ENCODE measurements at places on chromosomes 6 and 20. TPM values are rescaled to one million over a fixed set of nuclear protein-coding genes. Genes with fewer than 3 reads are reported as not detected.

DNA sequence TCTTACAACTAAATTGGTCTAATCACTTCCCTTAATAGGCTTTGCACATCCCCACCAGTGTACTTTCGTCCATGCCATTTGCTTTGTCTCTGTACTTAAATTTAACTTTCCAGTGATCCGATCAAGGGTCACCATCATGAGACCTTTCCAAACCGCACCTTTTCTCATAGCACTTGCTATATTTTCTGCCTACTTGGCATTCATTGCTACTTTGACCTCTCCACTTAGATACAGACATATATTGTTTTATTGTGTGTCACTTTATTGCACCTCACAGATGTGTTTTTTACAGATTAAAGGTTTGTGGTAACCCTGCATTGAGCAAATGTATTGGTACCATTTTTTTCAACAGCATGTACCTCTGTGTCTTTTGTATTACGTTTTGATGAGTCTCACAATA, 14.8 kb downstream of the SUMO4 start:
- DNase-seq, result no peak

DNA sequence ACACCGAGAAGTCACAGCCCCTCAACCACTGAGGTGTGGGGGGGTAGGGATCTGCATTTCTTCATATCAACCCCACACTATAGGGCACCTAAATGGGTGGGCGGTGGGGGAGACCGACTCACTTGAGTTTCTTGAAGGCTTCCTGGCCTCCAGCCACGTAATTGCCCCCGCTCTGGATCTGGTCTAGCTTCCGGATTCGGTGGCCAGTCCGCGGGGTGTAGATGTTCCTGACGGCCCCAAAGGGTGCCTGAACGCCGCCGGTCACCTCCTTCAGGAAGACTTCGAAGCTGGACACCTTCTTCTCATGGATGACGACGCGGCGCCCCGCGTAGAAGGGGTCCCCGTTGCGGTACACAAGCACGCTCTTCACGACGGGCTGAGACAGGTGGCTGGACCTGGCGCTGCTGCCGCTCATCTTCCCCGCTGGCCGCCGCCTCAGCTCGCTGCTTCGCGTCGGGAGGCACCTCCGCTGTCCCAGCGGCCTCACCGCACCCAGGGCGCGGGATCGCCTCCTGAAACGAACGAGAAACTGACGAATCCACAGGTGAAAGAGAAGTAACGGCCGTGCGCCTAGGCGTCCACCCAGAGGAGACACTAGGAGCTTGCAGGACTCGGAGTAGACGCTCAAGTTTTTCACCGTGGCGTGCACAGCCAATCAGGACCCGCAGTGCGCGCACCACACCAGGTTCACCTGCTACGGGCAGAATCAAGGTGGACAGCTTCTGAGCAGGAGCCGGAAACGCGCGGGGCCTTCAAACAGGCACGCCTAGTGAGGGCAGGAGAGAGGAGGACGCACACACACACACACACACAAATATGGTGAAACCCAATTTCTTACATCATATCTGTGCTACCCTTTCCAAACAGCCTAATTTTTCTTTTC, at the start of gene DCDC2:
Gene DCDC2 (minus strand): TSS at position 724 of the 883 bp plus-strand sequence. CDS start 309 bp downstream, at position 415.
- no peak for DNase-seq

GRCh38 chr20:58980711-58981627, at the start of gene NELFCD:
TSS of gene NELFCD (plus strand) at chr20:58981256. CDS start at chr20:58981310, 54 bp downstream.
- DNase-seq, result no peak

- no peak for DNase-seq
Measured at GRCh38 chr6:15108383-15108715, 137.5 kb upstream of the JARID2 start.

DNA sequence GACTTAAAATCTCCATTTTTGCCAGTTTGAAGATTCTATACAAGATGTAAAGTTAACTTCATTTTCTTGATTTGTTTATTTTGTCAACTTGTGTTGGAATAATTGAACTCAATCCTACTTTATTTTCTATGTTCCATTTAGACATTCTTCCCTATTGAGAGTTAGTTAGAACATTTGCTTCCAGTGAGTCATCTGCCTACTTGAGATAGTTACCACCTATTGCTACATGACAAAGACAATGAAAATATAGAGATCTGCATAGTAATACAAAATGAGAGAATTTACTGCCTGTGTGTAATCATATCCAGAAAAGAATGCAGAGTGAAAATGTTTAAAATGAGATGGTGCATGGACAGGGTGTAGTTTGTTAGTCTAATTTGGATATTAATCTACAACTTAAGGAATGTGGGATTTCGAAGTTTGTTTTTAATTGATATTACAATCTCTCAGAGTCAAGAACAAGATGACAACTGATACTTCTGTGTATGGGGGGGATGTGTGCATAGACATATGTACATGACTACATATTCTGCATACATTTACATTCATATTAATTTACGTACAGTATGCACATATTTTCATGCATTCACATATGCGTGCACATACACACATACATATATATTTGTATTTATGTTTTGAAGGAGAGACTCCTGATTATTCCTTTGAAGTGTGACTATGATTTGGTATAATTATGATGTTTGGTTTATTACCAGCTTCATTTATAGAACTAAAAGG, 420.1 kb downstream of the NKAIN2 start:
- no peak for DNase-seq

- DNase-seq, result no peak
Measured at GRCh38 chr6:131060311-131060710, 2.7 kb downstream of the EPB41L2 start.

- no peak for DNase-seq
Measured at GRCh38 chr6:106360410-106360988, at the start of gene CRYBG1. TSS of gene CRYBG1 (plus strand) at chr6:106360717. CDS start at chr6:106360909, 192 bp downstream.

- DNase-seq, result no peak
Measured at GRCh38 chr6:160395187-160395586, 47.0 kb downstream of the SLC22A3 start.

DNA sequence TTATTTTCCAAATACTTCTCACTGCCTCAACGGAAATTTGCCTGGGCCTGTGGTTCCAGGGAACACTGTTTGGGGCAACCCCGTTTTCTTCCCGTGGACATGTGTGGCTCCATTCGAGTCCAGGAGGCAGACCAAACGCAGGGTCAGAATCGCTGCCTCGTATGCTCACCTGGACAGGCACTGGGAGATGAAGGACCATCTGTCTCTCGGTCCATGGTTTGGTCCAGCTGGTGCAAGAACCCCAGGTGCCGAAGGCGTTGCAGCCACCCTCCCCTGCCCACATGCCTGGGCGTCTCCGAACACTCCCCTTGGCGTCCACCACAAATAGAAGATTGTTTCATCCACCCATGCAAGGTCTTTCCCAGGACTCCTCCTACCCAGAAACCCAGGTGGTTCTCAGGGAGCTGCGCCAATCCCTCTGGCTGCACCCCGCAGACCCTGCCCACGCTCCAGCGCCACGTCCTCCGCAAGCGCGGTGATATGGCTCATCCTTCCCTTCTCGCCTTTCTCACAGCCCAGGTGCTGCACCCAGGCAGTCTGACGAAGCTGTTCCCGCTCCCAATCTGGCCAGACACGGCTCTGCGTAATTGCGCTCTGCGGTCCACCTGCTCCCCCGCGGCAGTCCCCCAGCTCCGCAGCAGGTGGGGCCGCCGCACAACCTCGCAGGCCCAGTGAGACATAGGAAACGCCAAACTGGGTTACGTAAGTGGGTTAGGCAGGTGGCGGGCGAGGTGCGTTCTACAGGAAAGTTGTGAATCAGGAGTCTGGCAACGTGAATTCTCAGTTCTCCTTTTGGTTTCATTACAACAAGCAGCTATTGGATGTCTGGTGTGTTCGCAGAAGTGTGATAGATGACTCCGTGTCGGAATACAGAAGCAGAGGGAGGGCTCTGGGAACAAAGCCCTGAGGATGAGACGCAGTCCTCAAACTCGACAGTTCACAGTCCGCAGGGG, 146.2 kb upstream of the ECI2 start:
- no peak for DNase-seq

DNA sequence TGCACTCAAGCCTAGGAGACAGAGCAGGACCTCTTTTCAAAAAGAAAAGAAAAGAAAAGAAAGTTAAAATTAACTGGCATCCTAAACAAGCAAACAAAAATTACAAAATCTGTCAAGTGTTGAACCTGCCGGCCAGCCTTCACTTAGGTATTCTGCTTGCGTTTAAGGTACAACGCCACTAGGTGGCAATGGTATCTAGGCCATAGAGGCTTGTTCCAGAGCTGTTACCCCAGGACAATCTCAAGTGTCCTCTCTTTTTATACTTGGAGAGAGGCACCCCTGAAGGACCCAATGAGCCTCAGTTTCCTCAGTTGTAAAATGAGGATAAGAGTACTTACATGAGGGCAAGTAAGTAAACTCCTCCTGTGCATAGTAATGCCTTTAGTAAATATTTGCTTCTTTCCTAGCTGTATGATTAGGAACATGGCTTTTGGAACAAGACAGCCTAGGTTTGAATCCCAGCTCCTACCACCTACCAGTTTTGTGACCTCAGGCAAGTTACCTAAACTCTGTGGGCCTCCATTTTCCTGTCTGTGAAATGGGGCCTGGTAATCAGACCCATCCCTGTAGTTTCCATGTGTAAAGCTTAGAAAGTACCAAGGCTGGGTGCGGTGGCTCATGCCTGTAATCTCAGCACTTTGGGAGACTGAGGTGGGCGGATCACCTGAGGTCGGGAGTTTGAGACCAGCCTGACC, 5.8 kb upstream of the PACSIN1 start:
- peak; percentile 9 for DNase-seq

DNA sequence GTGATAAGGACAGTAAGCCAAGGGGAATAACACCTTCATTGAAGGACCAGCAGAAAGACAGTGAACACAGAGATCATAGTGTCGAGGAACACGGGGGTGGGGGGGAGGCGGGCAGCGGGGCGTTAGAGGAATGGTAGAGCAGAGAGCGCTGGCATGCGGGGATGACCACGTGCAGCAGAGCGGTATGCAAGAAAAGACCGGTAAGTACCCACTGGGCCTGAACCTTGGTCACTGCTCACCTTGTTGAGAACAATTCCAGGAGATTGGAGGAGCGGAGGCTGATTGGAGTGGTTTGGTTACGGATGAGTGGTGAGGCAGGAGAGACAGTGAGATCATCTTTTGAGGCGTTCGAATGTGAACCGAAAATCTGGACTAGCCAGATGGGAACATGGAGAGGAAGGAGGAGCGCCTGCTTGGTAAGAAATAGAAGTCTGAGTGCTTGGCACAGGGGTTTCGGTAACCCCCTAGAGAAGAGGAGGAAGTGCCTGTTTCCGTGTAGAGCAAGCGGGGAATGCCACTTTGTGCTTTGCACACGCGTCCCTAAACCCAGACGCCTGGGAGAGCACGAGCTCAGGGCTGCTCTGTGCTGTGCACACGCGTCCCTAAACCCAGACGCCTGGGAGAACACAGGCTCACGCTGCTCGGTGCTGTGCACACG, 70.0 kb downstream of the FAM120B start:
- DNase-seq, result no peak

- no peak for DNase-seq
Measured at GRCh38 chr20:48761874-48762273, 65.9 kb downstream of the PREX1 start.

DNA sequence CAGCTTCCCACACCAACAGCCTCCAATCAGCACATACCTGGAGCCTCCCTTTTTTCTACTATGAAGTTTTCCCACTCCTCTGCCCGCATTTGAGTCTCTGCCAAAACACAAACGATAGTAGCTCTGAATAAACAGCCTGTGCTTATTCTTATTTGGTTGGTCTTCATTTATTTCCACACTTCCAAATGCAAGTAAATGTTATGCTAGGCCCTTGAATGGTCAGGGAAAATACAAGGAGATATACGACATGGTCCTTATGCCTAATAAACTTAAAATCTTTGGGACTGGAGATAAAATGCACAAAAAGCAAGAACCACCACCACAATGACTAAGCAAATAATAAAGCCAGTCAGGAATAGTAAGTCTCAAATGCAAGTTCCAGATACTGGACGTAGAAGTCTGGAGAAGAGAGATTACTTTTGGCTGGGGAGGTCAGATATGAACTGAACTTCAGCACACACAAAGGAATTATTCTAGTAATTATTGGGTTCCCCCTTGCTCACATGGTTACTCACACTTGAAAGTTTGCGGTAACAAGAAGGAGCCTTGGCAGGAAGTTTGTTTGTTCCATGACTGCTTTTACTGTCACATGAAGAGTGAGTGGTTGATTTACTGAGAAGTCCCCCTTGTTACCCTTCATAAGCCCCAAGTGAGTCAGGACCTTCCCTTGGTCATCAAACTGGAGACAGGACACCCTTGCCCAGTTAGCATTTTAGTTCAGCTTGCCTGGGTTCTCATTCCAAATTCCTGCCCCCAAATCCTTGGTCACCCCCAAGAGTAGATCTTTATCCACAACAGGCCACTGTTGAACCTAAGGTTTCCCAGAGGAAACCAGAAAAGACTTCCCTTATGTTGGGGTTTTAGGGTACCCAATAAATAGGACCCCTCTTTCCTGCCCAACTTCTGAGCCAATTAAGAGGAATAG, 511.2 kb upstream of the JARID2 start:
- no peak for DNase-seq

- no peak for DNase-seq
Measured at GRCh38 chr6:143187238-143187923, 126.7 kb downstream of the AIG1 start.

Gene COL9A1
- 6.1 TPM for polyA plus RNA-seq

Gene RALY
- polyA plus RNA-seq, result 119 TPM

Gene SENP6
- polyA plus RNA-seq, result 70.0 TPM

Gene RSPO4
- 0.15 TPM for polyA plus RNA-seq

Gene SEL1L2
- polyA plus RNA-seq, result not detected

Gene DEFB132
- not detected for polyA plus RNA-seq

Gene C20orf204
- 1.4 TPM for polyA plus RNA-seq

Gene LHFPL5
- not detected for polyA plus RNA-seq

All from forelimb muscle (tissue), 1 donor.